Stromal cell of bone marrow (primary cell): ENCODE measurements at places on chromosomes 6 and 20.

DNA sequence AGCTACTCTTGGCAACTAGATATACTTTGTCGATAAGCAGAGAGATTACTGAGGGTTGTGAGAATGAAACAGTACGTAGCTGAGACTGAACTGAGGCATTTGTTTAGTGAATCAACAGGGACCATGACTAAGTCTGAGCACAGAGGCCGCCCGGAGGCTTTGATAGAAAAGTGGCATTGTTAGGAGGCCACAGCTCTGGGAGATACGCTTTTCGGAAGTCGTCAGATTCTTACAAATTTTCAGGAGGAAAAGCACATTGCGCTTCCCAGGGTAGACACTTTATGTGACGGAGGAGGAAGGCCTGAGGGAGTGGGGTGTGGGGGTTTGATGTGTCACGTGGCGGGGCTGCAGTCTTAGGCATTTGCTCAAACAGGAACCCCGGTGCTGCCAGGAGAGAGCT, 69.4 kb downstream of the PSMG4 start:
- no peak for DNase-seq

DNA sequence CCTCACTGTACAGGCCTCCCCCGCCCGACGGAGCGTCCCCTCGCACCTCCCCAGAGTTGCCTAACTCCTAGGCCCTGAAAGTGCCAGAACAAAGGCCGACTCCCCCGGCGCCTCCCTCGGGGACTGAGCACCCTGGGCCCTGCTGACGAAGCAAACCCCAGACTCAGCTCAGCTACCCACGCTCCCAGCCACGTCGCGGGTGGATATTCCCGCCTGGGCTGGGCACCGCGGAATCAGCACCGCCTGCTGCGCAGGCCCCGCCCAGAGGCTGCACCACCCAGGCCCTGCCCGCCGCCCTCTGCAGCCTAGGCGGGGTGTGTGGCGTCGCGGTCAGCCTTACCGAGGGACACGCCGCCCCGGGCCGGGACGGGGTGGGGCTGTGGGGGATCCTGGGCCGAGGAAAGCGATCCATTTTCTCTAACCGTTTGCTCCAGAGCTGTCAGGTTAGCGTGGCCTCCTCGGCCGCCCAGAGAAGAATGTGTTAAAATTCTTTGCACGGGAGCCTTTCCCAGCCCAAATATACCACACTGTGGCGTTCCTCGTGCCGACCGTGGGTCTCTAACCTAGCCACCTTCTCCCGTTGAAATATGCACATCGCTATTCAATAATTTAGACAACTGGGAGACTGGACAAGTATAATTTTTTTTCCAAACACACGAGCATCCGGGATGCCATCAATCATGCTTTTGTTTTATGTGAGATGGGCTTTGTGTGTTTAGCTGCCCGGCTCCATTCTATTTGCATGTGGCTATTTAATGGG, 31.4 kb downstream of the TFAP2A start:
- DNase-seq, result no peak

DNA sequence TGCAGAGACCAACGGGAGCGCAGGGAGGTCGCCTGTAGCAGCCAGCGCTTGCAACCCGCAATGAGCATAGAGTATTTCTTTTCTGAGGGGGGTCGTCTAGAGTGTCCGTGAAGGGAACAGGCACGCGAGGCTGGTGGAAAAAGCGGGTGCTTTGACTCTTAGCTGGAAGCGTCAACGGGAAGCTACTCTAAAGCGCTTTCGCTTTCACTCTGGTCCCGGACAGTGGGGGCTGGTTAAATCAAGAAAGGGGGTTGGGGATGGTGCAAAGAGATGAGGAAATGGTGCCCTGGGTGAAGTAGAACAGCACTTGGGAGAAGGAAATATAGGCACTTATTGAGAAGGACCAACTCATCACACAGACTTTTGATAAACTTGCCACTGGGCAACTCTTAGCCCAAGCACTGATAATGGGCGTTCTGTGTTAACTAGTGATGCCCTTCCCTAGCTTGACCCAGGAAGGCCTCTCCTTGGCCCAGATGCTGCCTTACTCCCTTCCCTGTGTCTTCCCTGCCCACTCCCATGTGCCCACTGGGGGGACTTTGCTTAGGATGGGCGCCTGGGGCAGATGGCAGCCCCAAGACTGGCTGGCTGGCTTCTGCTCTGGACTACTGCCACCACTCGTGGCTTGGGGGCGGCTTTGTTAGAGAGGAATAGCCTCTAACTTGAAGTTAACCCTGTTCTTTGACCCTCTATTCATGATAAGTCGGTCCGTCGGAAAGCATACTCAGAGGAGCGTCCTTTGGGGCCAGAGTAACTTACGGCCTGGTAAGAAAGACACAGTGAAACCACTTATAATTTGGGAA, 585 bp downstream of the PSMB9 start:
- DNase-seq, result no peak

GRCh38 chr6:14068623-14069022, 48.9 kb upstream of the CD83 start:
- no peak for DNase-seq
